ENCODE measurements at places on chromosomes 5 and 9. TPM values are rescaled to one million over a fixed set of nuclear protein-coding genes. Genes with fewer than 3 reads are reported as not detected.

Gene DDX4
- total RNA-seq, result not detected

Gene ESM1
- 70.8 TPM for total RNA-seq

Gene PCDHGB5
- 16.7 TPM for total RNA-seq

Gene GRXCR2
- total RNA-seq, result not detected

Gene ECSCR
- total RNA-seq, result 404 TPM

GRCh38 chr5:173829826-173830225, 58.3 kb upstream of the CPEB4 start:
- no peak for DNase-seq

DNA sequence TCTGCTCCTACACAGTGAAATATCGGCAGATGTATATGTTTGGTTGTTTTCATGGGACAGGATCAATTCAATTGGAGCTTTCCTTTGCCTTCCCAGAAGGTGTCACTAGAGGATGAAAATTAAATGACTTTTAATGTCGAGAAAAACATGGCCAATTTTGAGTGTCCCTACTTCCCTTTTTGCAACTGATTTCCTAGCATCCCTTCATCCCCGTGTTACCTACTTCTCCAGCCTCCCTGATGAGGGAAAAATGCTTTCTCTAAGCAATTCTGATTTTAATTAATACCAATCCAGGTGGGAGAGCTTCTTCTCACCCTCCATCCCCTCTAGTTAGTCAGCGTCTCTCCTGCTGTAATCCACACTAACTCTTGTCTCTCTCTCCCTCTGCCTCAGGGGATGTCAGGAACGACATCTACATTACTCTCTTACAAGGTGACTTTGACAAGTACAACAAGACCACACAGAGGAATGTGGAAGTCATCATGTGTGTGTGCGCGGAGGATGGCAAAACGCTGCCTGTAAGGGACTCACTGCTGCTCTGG, 64.9 kb downstream of the DOCK2 start:
- DNase-seq, result peak; percentile 61

DNA sequence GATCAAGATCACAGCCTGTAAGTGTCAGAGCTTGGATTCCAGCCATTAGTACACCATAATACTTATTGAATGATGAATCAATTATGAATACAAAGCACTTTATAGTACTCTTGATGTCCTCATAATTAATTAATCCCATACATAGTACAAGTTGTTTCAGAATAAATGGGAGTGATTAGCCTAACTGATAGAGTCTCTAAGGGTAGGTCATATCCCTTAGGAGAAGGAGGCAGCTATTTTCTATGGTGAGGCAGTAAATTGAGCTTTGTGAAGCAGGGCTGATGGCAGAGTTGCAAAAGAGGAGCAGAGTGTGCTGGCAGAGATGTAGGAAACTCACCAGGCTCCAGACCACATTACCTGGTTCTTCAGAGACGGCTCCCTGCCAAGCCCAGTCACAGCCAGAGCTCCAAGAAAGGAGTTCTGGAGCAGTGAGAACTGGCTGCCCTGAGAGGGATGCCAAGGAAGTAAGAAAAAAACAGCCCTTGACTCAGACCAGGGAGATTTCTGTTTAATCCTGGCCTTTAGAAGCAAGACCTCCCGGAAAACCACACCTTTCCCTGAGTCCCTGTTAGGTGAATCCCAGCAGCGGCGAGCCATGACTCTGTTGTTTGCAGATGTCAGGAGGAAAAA, 112.9 kb downstream of the SH3TC2 start:
- DNase-seq, result no peak

DNA sequence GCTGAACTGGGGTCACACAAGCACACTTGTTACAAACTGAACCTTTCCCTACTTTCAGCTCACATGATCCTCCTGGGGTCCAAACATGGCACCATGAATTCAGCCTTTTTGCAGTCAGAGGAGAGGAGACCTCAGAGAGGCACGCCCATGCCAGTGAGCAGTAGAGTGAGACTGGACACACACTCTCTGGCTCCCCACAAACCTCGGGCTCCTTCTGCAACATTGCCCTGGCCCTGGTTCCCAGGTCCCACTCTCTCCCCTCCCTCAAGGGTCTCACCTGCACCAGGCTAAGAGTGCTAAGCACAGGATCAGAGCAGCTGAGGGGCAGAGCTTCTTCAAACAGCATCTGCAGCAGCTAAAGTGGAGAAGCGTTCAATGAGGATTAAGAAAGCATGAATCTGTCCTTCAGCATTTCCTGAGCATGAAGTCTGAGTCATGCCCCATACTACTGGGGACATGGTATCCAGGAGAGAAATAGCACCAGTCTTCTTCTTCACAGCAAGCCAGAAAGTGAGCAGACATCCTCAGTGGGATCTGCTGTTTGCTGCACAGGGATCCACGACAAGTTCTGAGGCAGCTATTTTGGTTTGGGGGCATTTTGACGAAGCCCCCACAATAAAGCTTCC, 27.2 kb downstream of the SLC35A4 start:
- peak; percentile 26 for DNase-seq

GRCh38 chr5:35971878-35972210, 19.3 kb downstream of the UGT3A1 start:
- DNase-seq, result no peak

DNA sequence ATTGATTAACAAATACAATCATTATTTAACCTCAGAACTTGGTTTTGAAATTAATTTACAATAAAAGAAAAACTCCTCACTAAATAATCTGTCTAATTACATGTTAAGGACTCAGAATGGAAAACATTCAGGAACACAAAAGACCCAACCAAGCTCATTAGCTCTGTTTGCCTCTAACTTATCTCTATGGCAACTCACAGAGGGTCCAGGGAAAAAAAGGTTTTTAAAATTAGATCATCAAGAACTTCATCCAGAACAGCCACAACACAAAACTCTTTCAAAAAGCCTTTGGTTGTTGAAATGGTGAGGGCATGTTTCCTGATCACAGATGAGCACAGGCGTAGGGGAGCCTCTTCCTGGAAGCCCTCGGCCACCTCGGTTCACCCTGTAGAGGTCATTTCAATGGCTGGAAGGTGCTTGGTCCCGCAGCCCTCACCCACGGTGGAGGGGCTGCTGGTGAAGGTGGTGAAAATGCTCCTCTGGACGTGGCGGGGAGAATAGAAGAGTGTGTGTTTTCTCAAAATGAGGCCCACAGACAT, 17.2 kb upstream of the TCF7 start:
- no peak for DNase-seq

- DNase-seq, result no peak
Measured at GRCh38 chr9:129183495-129184218, 5.6 kb upstream of the IER5L start.

- no peak for DNase-seq
Measured at GRCh38 chr5:158638396-158638795, 461.3 kb downstream of the EBF1 start.

DNA sequence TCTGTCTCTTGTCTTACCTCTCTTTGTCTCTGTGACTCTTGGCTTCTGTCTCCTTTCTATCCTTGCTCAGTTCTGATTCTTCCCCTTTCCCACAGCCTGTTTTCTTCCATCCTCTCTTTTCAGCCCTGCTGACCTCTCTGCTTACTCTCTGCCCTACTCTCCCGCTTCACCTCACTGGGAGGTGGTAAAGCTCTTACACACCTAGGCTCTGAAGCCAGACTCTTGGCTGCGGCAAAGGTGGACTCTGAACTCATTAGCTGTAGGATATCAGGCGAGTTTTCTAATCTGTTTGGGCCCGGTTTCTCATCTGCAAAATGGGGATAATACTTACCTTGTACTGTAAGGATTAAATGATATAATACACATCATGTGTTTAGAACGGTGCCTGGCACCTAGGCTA, 11.1 kb downstream of the PCDH1 start:
- DNase-seq, result no peak

DNA sequence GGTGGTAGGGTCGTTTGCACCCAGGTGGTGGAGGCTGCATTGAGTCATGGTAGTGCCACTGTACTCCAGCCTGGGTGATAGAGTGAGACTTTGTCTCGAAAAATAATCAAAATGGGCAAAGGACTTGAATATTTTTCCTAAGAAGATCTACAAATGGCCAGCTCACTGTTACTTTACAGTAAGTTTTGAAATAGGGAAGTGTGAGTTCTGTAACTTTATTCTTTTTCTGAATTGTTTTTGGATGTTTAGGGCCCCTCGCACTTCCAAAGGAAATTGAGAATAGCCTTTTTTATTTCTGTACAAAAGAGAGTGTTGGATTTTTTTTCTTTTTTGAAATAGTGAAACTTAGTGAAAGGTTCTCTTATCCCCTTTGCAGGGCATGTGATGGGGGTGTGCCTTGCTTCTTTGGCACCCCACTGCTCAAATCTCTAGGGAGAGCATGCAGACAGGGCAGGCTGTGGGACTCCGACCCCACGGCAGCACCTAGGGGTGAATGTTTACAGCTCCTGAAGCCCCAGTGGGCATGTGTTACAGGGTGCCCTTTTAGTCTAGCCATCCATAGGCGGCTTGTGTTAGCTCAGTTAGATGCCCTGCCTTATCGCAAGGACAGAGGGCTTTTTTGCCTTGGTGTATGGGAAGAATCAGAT, 33.3 kb downstream of the GPBP1 start:
- no peak for DNase-seq

DNA sequence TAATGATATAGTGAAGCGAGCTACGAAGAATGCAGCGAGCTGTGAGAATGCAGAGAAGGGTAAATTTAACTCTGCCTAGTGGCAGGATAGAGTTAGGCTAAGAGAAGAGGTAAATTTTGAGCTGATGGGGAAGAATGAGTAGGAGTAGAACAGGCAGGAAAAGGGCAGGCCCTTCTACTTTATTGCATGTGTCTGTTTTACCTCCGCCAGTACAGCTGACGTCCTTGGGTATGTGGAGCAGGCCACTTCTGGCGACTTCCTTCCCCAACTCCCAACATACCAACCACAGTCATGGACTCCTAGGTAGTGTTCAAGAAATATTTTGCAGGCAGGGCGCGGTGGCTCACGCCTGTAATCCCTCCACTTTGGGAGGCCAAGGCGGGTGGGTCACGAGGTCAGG, 37.9 kb upstream of the PIK3R1 start:
- DNase-seq, result no peak

GRCh38 chr9:134360180-134360759, 34.0 kb downstream of the RXRA start:
- no peak for DNase-seq
